ENCODE measurements at places on chromosomes 6 and 20.

DNA sequence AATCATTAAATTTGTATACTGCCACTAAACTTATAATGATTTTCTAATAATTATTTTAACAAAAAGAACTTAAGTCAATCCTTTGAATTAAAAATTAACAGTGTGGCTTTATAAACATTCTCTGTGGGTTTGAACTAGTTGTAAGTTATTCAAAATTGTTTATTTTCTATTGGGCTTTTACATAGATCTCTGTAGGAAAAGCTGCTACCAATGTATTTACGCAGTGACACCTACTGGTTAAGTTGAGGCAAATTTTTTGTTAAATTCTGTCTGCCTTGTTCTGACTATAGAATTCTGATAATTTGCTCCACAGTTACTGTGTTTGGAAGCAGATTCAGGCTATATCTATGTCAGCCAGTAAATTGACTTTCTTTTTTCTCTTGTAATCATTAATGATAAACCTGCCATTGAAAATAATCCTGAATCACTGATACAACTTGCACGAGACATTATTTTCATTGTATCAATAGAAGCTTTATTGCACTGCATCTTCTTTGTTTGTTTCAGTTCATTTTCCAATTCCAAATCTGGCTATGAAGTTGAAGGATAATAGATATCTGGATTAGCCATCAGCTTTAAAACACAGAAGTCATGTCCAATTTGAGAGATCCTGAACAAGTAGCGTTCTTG is 66.0 kb upstream of the UTRN start:
- no peak for ATAC-seq

DNA sequence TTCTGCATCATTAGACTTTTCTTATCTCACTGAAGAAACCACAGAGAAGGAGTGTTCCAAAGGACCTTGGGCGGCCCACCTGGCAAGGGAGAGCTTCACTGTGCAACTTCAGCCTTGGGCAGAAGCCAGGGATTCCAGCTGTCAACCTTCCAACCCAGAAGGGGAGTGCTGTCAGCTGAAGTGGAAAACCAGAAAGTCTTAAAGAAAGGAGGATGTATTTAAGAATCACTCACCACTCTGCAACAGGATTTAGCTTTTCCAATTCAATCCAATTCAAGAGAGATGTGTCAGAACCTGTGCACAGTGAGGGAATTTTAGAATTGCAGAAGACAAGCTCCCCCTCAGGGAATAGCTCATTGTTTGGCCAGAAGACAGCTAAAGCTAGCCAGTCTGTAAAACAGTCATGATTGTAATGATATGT is 553.7 kb downstream of the CD83 start:
- ATAC-seq, result peak; percentile 22

DNA sequence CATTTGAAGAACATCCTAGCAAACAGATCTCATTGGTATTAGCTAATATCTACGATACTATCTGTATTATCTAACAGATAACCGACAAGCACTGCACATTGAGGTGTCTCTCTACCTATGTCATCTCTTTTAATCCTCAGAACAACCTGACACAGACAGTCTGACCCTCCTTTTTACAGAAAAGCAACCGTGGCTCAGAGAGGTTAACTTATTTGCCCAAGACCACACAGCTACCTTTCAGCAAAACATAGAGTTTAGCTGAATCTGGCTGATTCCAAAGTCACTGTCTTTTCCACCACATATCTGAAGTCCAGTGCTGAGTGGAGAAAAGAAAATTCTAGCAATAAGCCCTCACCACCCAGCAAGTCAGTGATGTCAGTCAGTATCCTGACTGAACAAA is 358.7 kb upstream of the JARID2 start:
- no peak for ATAC-seq

GRCh38 chr6:841569-841968 is 148.6 kb upstream of the EXOC2 start:
- no peak for ATAC-seq

- no peak for ATAC-seq
These were observed 33.7 kb upstream of the SUMO4 start for GRCh38 chr6:149366267-149366921.

DNA sequence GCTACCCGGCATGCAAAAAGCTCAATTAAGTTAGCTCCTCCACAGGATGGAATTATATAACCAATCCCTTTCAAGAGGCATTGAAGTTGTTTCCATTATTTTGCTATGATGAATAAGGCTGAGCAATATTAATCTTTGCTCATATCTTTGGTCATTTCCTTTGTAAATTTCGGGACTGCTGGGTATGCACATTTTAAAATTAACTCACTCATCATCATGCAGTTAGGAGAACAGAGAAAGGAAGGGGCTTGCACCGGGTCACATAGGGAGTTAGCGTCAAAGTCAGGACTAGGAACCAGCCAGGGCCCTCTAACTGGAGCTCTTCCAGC is 430 bp upstream of the FAM110A start:
- ATAC-seq, result peak; percentile 46

- ATAC-seq, result peak; percentile 55
These were observed 9.6 kb upstream of the NRM start for GRCh38 chr6:30700340-30700739.

DNA sequence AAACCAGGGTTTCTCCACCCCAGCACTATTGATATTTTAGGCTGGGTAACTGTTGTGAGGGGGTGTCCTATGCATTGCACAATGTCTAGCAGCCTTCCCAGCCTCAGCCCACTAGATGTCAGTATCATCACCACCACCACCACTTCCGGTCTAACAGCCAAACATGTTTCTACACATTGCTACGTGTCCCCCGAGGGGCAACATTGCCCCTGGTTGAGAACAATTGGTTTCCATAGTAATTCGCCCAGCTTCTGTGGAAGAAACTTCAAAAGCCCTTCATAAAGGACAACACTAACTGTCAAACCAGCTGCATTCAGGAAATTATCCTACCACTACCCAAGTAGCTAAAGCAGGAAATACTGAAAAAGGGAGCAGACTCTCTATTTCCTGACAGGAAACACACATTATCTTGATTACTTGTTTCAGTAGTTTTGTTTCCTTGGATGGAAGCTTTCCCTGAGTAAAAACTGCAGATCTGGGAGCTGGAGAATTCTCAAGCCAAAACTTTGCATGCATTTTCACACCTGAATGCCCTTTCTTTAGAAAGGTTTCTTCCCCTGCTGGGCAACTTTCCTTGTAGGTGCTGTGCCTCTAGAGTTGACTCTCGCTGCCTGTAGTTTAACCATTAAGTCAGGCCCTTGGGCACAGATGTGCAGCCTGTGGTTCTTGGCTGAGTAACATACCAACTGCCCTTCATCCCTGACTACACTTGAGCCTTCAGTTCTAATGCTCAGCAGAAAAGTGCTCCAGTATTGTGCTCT is 23.6 kb downstream of the PKHD1 start:
- no peak for ATAC-seq

GRCh38 chr6:87575423-87575822 is 14.4 kb downstream of the RARS2 start:
- no peak for ATAC-seq

- no peak for ATAC-seq
These were observed 13.6 kb upstream of the C20orf144 start for GRCh38 chr20:33648396-33649004.

- ATAC-seq, result no peak
These were observed 78.6 kb downstream of the RCAN2 start for GRCh38 chr6:46412662-46413061.

Measured in gastroesophageal sphincter (tissue), 4 donors.